ENCODE measurements at places on chromosomes 6 and 20. TPM values are rescaled to one million over a fixed set of nuclear protein-coding genes. Genes with fewer than 3 reads are reported as not detected.

Gene ACTL10
- not detected for total RNA-seq

Gene GPX5
- not detected for total RNA-seq

Gene SLC17A9
- total RNA-seq: not detected

Gene PREX1
- total RNA-seq: 13.4 TPM

Gene HSPA1L
- 1.3 TPM for total RNA-seq

Gene THBD
- total RNA-seq: 94.3 TPM

Gene CLPSL1
- total RNA-seq: not detected

Gene PRELID3B
- 59.0 TPM for total RNA-seq

Gene SEL1L2
- not detected for total RNA-seq

Gene KCNK16
- total RNA-seq: not detected

Gene NKAIN2
- total RNA-seq: not detected

Gene CPNE5
- 0.20 TPM for total RNA-seq

Gene HCRTR2
- not detected for total RNA-seq

Gene SCRT2
- not detected for total RNA-seq

Gene MATN4
- total RNA-seq: 0.09 TPM

Gene BEND6
- total RNA-seq: 0.70 TPM

Gene RHAG
- not detected for total RNA-seq

Gene FBXL4
- 5.6 TPM for total RNA-seq

Gene VIP
- total RNA-seq: not detected

Gene HLA-DRA
- not detected for total RNA-seq

Gene SRXN1
- total RNA-seq: 221 TPM

Gene SLC22A3
- total RNA-seq: 40.2 TPM

Gene PXMP4
- 6.4 TPM for total RNA-seq

Gene CUL7
- total RNA-seq: 9.1 TPM

Gene ADTRP
- 0.19 TPM for total RNA-seq

Gene MYLIP
- 2.4 TPM for total RNA-seq

Gene MYB
- total RNA-seq: 0.58 TPM

Gene WFDC5
- total RNA-seq: not detected

Gene CRISP2
- not detected for total RNA-seq

Gene GPR63
- 0.36 TPM for total RNA-seq

Gene FAM209B
- total RNA-seq: 0.22 TPM

Gene POLR3F
- 14.6 TPM for total RNA-seq

Gene TNNC2
- not detected for total RNA-seq

Gene SUMO4
- total RNA-seq: not detected

Gene OPRM1
- total RNA-seq: not detected

Gene CRIP3
- total RNA-seq: 0.51 TPM

Gene RPN2
- total RNA-seq: 260 TPM

Gene PSMB9
- 24.5 TPM for total RNA-seq

Gene ADGRF1
- total RNA-seq: not detected

Gene PTPRT
- not detected for total RNA-seq

Gene NMBR
- not detected for total RNA-seq

Gene SIRPD
- total RNA-seq: not detected

Gene NNAT
- not detected for total RNA-seq

Gene GSTA2
- not detected for total RNA-seq

Gene C20orf144
- not detected for total RNA-seq

Gene FAM83B
- not detected for total RNA-seq

Gene CAGE1
- not detected for total RNA-seq

Gene ATP6V1G2
- total RNA-seq: 0.98 TPM

Gene SLA2
- total RNA-seq: 0.12 TPM

Gene SEMG1
- not detected for total RNA-seq

Gene SLC2A10
- total RNA-seq: not detected

Gene NOX3
- total RNA-seq: not detected

Gene BAG2
- total RNA-seq: 6.9 TPM

Gene ERVFRD-1
- not detected for total RNA-seq

Gene C6orf163
- total RNA-seq: 0.24 TPM

Gene HLA-DQB1
- total RNA-seq: not detected

Gene BMP2
- 0.29 TPM for total RNA-seq

Gene LY6G6D
- total RNA-seq: not detected

Gene SPTLC3
- total RNA-seq: 0.13 TPM
